ENCODE measurements at places on chromosomes 2 and 18. TPM values are rescaled to one million over a fixed set of nuclear protein-coding genes. Genes with fewer than 3 reads are reported as not detected.

The PPP4R3B gene
- total RNA-seq: 114 TPM

The MYO7B gene
- not detected for total RNA-seq

The NAT8 gene
- not detected for total RNA-seq

The SERPINB4 gene
- not detected for total RNA-seq

The LPIN1 gene
- total RNA-seq: 74.3 TPM

The CD226 gene
- total RNA-seq: 94.6 TPM

The DLX2 gene
- total RNA-seq: not detected

The TEKT4 gene
- not detected for total RNA-seq

The DSG2 gene
- total RNA-seq: not detected

The IKZF2 gene
- total RNA-seq: 13.2 TPM

The KCNG2 gene
- not detected for total RNA-seq

The SH3RF3 gene
- 2.1 TPM for total RNA-seq

The HEATR5B gene
- total RNA-seq: 55.2 TPM

The POTEJ gene
- total RNA-seq: not detected

The TBR1 gene
- total RNA-seq: not detected

The ALPG gene
- total RNA-seq: not detected

The C2orf15 gene
- 3.2 TPM for total RNA-seq

The MAL gene
- 108 TPM for total RNA-seq

The FEV gene
- not detected for total RNA-seq

The GPR45 gene
- not detected for total RNA-seq

The DIS3L2 gene
- total RNA-seq: 56.0 TPM

The FABP1 gene
- total RNA-seq: not detected

The ASXL3 gene
- not detected for total RNA-seq

The RRM2 gene
- total RNA-seq: 0.42 TPM

The GKN2 gene
- total RNA-seq: not detected

The REG1B gene
- total RNA-seq: not detected

The CCDC141 gene
- total RNA-seq: 8.2 TPM

The MOGAT1 gene
- not detected for total RNA-seq

The STEAP3 gene
- not detected for total RNA-seq

The TSPYL6 gene
- total RNA-seq: not detected

The GALNT14 gene
- total RNA-seq: not detected

The CD28 gene
- total RNA-seq: 203 TPM

The CNGA3 gene
- not detected for total RNA-seq

The CD207 gene
- total RNA-seq: not detected

Measured in CD4-positive, alpha-beta memory T cell (primary cell).